ENCODE measurements at places on chromosomes 1 and 21. TPM values are rescaled to one million over a fixed set of nuclear protein-coding genes. Genes with fewer than 3 reads are reported as not detected.

LAPTM5 gene
- total RNA-seq: 65.0 TPM

AIM2 gene
- total RNA-seq: 1.5 TPM

ASCL5 gene
- not detected for total RNA-seq

NSL1 gene
- total RNA-seq: 38.1 TPM

CASQ1 gene
- total RNA-seq: 1.1 TPM

All from sciatic nerve (tissue), 2 donors.